ENCODE measurements at places on chromosomes 1 and 21.

GRCh38 chr1:164937291-164937690 is 378.3 kb downstream of the PBX1 start:
- DNase-seq, result no peak

- no peak for DNase-seq
These were observed 42.9 kb downstream of the COP1 start for GRCh38 chr1:176164014-176164678.

DNA sequence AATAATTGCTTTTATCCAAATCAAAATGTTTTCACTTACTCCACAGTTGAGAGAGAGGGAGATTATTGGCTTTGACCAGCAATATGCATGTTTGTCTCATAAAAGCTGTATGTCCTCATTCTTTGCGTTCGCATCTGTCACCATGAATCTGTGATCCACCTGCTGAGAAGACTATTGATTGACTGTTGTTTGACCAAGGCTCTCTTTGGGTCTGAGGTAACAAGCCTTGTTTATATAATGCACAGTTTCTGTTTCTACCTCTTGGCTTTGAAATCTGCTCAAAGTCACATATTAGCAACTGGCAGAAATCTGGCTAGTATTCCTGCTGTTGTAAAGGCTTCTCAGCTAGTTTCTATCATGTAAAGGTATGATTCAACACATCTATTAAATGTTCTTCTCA is 157.0 kb downstream of the LYPLAL1 start:
- no peak for DNase-seq

DNA sequence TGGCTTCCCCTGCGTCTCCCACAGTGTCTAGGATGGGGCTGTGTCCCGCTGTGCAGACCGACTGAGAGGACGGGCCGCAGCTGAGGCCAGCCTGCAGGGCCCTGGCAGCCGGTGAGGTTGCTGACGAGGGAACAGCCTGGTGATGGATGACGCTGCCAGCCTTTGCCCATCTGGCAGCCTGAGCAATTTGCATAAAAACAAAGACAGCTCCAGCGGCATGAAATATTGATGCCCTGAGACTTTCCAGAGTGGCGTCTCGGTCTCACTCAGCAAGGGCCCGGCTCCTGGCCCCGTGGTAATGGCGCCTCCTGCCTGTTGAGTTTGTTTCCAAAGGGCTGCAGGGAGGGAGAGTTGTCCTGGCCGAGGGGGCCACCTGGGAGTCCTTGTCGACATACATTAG is 19.1 kb upstream of the KCNA10 start:
- DNase-seq, result no peak

DNA sequence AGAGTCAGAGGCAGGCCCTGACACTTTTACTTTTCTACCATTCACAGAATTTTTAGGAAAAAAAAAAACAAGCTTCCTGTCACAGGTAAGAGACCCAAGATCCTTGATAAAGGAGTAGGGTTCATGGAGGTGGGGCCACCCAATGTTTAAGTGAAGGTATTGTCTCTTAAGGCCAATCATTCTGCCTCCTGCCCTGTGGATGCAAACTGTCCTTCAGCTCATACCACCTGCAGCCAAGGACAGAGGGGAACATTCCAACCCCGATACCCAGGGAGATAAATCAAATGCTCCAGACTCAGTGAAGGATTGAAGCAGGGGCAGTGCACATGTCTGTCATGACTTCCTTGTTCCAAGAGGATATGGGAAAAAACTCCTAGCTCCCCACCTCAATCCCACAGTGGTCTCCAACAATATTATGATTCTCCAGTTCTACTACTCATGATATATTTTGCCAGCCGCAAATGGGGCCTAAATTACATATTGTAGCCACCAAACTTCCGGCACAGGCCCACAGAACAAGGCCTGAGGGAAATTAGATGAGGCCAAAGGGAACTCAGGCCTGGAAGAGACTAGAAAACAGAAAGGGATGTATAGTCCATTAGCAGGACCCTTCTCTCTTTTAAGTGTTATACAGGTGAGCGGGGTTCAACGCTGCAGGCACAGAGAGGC is 59.5 kb downstream of the TRABD2B start:
- DNase-seq, result no peak

DNA sequence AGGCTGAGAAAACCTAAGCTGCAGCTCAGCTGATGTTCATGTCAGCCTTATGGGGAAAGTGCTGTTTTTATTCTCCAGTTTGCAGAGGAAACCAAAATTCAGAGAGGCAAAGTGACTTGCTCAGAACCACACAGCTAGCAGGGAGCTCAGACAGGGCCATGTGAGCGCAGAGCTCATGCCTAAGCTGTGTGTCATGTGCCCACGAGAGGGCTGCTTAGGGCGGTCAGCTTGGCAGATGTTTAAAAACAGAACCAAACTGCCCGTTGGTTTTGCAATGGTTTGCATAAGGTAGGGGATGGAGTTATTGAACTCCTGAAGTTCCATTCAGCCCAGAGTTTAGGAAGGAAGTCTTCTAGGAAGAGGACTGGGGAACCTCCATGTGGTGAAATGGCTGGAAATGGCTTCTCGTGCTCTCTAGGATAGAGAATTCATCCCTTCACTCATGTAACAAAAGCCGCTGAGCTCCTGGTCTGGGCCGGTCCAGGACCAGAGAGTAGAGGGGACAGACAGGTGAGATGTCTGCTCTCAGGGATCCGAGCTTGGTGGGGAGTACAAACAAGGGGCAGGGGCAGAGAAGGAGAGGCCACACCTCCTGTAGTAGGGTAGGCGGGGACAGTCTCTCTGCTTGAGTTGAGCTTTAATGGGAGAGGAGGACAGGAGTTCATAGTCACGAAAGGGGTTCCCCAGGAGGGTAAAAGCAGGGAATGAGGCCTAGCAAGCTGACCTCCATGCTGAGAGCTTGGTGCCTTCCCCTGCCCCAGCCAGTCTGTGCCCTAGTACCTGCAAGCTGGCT is 46.9 kb downstream of the ARHGEF10L start:
- no peak for DNase-seq

DNA sequence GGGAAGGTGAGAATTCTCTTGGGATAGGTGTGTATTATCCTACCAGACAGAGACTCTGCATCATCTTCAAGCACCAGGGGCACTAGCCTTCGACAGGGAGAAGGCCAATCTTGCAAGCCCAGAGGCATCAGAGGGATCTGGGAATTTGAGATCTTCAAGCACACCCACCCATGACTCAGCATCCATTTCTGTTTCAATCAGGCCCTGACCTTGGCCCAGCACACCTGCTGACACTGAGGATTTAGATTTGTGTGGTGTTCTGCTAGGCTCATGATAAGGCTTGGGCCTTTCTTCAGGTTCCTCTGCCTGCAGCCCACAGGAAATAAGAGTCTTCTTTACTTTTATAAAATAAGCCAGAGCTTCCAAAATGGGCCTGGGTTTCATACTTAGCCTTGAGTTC is 6.6 kb upstream of the PCP4 start:
- DNase-seq, result no peak

DNA sequence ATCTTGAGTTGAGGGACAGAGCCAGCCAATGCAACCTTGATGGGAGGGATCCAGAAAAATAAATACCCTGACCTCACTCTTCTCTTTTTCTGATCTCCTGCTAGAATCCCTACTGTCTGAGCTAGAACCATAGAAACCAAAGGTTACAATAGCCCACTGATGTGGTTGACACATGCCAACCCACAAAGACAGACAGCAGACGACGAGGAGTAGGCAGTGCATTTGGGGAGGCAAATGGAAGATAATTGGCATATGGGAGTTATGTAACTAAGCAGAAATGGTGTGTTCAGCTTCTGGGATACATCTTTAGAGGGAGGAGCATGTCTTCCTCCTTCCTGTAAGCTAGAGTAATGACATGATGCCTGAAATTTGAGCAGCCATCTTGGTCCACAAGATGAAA is 171.7 kb upstream of the FGGY start:
- DNase-seq, result no peak

GRCh38 chr1:87197641-87198040 is 131.0 kb upstream of the LMO4 start:
- DNase-seq, result no peak

GRCh38 chr1:198435056-198435455 is 105.4 kb downstream of the ATP6V1G3 start:
- no peak for DNase-seq

DNA sequence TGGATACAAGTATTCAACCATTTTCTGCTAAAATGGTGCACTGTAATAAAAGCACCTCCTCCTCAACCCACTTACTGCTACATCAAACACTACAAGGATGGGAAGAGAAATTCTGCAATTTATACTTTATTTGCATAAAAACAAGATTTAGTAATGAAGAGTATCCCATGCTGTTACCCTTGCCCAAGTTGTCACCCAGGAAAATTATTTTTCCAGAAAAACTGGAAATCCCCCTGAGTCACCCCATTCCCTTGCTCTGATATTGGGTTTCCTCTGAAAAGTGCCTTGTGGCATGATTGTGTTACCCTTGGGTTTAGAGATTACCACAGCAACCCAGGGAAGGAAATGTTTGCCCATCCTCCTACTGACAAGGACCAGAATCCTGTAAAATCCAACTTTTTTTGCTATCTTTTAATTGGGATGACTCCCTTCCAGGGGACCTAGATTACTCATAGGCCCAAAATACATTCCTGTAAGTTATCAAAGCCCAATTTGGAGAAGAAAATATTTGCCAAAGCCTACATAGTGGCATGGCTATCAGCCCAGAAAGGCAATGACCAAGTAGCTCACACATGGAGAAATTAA is 16.5 kb upstream of the ZC3H11B start:
- DNase-seq, result no peak

DNA sequence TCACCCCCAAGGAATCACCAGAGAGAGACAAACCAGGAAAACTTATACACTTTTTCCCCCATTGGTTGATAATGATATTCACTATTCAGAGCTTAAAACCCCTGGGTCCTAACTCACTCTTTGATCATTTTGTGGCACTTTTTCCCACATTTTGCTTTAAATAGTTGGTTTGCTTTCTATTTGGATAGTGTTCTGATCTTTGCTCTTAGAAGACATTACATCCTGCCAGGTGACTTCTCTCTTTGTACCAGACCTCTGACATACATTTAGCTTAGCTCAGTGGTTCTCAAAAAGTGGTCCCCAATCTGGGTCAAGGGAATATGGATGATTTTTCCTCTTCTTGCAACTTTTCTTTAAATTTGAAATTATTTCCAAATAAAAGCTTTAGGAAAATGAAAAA is 228.4 kb downstream of the RPS6KC1 start:
- DNase-seq, result no peak

GRCh38 chr21:37866027-37866426 is 50.2 kb downstream of the KCNJ6 start:
- peak; percentile 69 for DNase-seq

GRCh38 chr1:22317920-22318243 is 133.8 kb upstream of the ZBTB40 start:
- DNase-seq, result no peak

GRCh38 chr1:84737590-84737989 is 47.3 kb upstream of the SSX2IP start:
- no peak for DNase-seq

DNA sequence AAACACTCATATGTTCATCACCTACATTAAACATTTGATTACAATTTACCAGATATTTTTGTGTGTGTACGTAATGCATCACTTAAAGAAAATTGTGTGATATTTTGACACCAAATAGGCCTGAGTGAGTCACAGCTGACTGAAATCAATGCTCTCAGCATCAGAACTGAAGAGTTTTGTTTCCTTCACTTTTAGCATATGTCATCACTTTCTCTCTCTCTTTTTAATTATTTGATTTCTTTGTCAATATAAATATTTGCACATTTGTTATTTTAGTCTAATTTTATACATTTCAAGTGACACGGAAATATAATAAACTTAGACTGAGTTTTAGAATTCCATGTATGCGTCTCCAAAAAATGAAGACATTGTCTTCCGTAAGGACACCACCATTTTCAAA is 545.3 kb downstream of the PTPRC start:
- no peak for DNase-seq

DNA sequence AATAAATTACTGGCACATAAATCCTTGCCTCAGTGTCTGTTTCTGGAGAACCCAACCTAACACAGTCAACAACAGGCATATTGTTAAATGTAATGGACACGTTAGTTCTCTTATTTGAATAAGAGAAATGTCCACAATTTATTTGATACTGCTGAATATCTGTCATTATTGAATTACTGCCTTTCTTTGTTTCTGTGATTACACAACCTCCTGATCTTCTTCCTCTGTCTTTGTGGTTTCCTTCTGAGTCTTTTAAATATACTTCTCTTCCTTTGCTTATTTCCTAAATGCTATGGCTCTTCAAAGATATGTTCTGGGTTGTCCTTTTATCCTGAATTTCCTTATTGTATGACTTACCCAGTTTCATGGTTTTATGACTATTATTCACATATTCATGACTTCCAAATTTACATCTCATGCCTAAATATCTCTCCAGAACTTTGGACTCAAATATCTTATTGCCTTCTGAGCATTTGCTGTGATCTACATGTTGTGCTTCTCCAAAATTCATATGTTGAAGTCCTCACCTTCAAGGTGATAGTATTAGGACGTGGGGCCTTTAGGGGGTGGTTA is 39.9 kb downstream of the MSH4 start:
- DNase-seq, result peak; percentile 64

- DNase-seq, result no peak
These were observed 1404.4 kb upstream of the PRMT6 start for GRCh38 chr1:105652109-105652508.

DNA sequence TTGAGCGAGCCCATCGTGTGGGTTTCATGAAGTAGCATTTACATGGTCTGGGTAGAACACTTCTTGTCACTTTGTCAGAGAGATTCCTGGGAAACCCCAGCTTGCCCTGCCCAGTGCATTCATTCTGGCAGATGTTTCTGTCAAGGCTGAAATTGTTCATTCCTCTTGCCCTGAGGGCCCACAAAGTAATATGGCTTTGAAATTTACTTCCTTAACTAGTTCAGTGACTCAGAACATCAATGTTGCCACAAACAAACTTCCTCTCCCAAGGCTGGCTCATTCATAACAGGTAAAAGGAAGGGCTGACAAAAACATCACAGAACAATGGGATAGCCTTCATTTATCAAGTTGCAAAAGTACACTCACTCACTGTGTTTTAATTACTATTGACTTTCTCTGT is 5.0 kb upstream of the KIAA0040 start:
- DNase-seq, result peak; percentile 44

GRCh38 chr1:210535761-210536160 is 207.1 kb downstream of the HHAT start:
- DNase-seq, result no peak

DNA sequence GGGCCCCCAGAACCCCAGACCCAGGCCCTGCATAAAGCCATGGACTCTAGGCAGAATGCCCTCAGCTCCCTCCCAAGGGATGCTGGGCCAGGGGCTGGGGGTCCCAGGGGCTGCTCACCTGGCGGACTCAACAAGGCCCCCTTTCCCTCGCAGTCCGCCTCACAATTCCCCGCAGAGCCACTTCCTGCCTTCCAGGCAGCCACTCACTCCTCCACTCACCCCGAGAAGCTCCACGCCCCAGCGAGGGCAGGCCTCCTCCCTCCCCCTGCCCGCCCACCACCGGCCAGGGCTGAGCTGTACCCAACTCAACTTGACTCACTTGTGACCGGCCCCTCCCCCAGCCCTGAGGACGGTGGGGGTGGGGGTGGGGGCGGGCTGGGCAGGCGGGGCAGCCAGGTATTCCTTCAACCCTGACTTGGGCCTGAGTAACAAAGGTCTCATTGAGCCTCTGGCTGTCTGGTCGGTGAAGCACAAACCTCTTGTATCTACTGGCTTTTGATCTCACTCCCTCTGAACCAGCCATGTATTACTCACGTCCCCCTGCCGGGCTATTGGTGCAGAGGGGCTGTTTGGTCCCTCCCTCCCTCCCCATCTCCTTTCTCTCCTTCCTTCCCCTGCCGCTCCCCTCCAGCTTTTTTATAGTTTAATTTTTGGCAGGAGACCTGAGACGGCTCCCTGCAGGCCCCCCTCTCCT is 5.9 kb downstream of the BLACAT1 start:
- no peak for DNase-seq
